ENCODE measurements at places on chromosomes 2 and 18. TPM values are rescaled to one million over a fixed set of nuclear protein-coding genes. Genes with fewer than 3 reads are reported as not detected.

DNA sequence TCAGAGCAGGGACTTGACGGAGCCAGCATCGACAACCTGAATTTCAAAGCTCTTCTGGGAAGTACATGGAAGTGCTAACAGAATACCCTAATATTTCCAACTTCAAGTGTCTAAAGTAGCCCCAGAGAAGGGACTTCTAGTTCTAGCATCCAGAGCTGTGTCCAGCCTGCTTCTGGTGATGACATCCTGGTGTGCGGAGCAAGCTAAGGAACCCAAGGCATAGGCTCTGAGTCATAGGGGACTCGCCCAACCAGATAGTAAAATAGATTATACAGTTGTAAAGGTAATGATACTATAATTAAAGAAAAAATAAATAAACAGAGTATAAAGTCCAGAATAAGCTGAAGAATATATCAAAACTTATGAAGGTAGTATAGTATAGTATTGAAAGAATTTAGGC lies 108.1 kb upstream of the SERPINE2 start:
- DNase-seq, result no peak

DNA sequence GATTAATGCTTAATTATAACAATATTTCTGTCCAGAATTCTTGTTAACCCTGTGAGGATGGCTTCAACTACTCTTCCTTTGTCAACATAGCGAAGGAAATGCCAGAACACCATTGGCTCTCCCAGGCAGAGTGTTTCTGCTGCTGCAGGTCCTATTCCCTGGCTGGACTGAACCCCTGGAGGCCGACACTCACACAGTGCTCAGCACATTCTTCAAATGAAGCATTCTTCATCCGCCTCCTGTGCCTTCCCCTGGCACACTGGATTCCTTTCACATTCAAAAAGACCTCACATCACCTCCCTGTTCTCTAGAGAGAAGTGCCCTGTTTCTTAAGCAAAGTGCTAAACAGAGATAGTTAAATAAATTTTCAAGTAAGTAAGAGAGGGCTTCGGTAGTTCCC lies 187.3 kb upstream of the MSH6 start:
- no peak for DNase-seq

DNA sequence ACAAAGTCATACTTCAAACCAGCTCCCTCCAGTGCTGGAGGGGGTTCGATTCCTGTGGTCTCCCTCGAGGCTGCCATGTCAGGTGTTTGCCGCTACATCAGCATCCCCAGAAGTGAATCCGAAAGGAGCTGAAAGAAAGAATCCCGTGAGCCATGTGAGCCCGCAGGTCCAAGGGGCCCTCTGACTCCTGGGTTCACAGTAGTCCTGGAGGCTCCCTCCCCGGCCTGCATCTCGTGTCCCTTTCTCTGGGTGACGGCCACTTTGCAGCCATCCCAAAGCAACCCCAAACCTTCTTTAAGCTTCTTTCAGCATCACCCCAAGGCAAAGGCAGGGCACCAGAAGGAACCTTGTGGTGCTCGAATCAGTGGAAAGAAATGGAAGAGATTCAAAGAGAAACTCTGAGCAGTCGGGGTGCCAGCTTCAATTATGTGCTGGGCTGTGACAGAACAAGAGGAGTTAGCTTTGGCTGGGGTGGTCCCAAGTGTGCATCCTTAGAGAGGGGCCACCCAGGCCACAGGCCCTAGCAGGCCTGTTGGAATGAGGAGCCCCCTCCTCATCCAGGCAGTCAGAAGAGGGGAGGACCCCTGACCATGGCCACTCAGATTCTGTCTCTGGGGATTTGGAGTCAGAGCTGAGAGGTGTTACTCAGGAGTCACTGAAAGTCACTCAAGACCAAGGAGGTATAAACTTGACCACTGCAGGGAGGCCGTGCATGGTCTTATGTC lies 59.7 kb downstream of the CIB4 start:
- DNase-seq, result peak; percentile 44

Gene CKAP2L
- total RNA-seq, result 0.69 TPM

- DNase-seq, result no peak
These were observed 35.1 kb downstream of the NLRC4 start for GRCh38 chr2:32229635-32230034.

GRCh38 chr2:107932488-107932887 lies 53.8 kb upstream of the SLC5A7 start:
- no peak for DNase-seq
